ENCODE measurements at places on chromosomes 11 and 22.

GRCh38 chr22:42966497-42966896 is 48.5 kb downstream of the PACSIN2 start:
- no peak for DNase-seq

DNA sequence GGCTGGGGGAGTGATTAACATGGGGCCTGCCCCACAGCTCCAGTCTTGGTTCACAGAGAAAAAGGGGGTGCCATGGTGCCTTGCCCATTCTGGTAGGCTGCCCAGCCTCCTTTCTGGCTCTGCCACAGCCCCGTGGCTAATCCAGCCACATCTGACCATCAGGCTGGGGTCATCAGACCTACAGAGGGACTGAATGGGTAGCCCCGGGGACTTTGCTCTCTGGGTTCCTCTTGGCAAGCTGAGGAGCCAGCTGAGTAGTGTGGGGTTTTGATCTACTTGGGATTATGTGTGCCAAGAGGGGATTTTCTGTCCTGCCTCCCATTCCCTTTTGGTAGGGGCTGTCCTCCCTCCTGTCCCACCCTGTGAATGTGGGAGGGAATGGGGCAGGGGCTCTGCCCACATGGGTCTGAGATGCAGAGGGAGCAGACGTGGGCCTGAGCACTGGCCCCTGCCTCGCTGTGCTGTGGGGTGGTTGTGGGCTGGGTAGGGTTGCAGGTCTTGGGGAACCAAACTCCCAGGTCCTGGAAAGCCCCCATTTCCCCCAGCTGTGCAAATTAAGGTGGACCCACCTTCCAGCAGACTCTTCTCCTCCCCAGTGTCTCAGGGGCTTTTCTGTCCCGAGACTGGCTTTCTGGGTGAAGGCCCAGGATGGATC is 32.0 kb downstream of the CD82 start:
- DNase-seq, result no peak

DNA sequence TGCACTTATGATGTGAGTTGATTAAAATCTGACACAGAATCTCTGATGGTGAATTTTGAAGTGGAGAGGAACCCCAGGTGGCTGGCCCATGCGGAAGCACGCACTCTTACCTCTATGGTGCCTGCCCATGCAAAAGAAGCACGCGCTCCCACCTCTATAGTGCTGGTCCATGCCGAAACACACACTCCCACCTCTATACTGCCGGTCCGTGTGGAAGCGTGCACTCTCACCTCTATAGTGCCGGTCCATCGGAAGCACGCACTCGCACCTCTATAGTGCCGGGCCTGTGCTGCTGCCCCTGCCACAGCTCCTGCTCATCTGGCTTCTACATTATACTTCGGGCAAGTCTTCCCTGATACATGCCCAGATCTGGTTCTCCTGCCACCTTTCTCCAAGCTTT is 36.8 kb upstream of the SLC25A1 start:
- DNase-seq, result no peak

- DNase-seq, result no peak
These were observed 28.7 kb downstream of the CYTH4 start for GRCh38 chr22:37310815-37311595.

DNA sequence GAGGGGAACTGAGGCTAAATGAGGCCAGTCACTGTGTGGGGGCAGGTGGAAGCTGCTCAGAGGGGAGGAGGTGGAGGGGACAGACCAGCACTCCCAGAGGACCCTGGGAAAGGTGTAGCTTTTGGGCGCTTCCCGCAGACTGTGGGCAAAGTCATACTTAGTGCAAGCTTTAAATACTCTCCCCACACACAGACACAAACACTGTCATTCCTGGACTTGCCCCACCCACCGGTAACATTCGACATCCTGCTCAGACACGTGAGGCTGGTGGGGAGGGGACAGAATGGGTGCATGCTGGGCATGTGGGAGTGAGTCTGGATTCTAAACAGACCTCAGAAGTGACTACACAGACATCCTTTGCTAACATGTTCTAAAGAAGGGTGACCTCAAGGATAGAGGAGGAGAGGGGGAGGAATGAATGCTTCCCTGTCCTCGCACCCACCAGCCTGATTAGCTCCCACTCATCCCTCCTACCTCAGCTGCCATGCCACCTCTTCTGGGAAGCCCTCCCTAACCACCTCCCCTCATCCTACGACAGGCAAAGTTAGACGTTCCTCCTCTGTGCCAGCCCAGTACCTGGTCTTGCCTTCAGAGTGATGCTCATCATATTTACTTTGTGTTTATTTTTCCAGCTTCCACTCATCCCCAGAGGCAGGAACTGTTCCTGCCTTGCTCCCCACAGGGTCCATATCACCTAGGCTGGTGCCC is 22.2 kb downstream of the TSKU start:
- DNase-seq, result no peak

GRCh38 chr11:46122945-46123715 is 1.9 kb upstream of the PHF21A start:
- no peak for DNase-seq

DNA sequence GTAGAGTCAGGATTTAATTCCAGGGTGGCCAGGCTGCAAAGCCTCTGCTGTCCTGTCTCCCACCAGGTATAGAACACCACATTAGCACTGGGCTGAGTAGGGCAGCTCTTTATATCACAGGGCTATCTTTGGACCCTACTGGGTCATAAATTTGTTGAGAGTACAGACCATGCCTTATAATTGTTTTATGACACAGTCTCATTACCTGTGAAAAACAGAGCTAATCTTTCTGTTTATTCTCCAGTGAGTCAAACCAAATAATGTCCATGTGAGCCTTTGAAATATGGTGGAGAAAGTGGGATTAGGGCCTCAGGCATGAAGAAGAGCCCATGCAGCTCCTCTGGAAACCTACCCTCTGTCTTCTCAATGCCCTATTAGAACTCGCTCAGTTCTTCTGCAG is 49.6 kb upstream of the KIRREL3 start:
- DNase-seq, result no peak

DNA sequence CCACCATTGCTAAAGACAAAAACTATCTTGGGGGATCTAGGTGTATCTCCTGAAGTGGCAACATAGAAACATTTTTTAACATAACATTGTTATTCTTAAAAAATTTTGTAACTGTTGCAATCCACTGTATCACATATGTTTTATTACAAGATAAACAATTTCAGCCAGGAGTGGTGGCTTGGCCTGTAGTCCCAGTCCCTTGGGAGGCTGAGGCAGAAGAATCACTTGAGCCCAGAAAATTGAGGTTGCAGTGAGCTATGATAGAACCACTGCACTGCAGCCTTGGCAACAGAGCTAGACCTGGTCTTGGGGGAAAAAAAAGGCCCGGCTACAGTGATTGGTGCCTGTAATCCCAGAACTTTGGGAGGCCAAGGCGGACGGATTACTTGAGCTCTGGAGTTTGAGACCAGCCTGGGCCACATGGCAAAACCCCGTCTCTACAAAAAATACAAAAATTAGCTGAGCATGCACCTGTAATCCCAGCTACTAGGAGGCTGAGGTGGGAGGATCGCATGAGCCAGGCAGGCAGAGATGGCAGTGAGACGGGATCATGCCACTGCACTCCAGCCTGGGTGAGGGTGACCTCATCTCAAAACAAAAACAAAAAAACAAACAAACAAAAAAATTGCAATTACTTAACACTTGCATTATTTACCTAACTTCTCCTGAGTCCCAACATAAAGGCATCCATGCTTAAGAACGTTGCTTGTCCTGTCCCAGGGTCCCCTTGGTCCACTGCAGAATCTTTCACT is 1.5 kb upstream of the DEPDC5 start:
- no peak for DNase-seq

GRCh38 chr11:121330614-121331435 is 38.3 kb downstream of the SC5D start:
- no peak for DNase-seq

GRCh38 chr11:130223291-130223971 is 63.8 kb downstream of the ST14 start:
- DNase-seq, result no peak

- no peak for DNase-seq
These were observed 8.2 kb downstream of the CBX7 start for GRCh38 chr22:39144101-39144767.

GRCh38 chr22:29907753-29908515 is 25.0 kb downstream of the MTMR3 start:
- no peak for DNase-seq

DNA sequence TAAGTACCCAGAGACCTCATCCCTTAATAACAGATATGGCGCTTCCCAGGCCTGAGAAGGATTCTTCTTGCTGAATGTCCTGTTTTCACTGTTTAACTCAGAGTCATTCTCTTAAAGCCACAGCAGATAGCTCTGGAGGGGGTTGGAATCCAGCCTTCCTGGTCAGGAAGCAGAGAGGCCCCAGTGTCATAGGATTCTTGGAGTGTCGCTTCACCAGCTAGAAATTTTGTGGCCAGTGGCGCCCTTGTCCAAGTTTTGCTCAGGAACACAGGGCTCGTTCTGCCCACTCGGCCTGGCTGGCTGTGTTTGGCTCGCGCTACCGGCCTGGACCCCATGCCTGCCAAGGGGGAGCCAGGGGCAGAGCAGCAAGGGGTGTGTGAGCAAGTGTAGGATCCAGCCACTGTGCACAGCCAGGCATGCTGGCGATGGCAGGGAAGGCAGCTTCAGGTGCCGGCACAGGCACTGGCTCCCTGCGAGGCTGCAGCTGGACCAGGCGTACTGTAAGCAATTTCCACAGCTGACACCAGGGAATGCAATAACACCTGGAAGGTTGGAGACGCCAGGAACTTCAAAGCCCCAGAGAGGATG is 214.8 kb upstream of the SESN3 start:
- peak; percentile 19 for DNase-seq

DNA sequence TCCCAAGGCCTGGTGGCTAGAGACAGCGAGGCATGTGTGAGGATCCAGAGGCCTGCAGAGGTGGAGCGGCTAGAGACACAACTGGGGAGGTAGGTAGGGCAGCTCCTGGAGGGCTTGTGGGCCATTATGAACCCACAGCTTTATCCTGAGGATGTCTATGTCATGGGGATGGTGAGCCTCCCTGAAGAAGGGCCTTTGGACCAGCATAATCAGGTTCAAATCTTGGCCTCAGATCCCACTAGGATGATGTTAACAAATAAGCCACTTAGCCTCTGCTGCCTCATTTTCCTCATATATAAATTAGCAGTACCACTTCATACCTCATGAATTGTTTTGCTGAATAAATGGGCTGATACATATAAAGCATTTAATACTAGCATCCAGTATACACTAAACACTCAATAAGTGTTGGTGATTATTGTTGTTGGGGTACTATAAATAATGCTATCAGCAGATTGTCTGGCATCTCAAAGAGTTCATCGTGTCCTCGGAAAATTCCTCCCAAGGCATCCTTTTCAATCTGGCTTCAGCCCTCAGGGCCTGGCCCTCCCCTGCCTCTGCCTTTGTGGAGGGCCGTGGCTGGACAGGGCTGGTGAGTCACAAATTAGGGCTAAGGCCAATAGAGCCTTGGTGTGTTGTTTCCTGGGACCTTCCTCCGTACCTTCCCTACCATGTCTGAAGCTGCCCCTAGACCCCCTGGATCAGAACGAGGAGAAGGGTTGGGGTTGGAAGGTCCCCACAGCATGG is 30.9 kb upstream of the LRRC32 start:
- DNase-seq, result no peak

- no peak for DNase-seq
These were observed 13.5 kb downstream of the FSHB start for GRCh38 chr11:30244265-30244664.

DNA sequence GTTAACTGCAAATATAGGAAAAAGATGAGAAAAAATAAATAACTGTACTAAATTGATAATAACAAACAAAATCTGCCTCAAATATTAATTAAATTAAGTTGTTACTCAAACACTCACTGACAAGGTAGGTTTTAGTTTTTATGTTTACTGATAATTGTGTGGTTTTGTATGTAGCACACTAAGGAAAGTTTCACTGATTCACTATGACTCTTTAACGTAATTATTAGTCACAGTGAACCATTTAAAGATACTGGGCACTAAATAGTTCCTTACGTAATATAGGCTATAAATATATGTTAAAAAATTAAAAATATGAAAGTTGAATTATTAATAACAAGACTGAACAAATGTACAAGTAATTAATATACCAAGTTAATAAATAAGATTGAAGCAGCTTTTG is 2330.0 kb upstream of the RAG2 start:
- no peak for DNase-seq

GRCh38 chr11:87179621-87180020 is 141.9 kb downstream of the TMEM135 start:
- DNase-seq, result no peak

DNA sequence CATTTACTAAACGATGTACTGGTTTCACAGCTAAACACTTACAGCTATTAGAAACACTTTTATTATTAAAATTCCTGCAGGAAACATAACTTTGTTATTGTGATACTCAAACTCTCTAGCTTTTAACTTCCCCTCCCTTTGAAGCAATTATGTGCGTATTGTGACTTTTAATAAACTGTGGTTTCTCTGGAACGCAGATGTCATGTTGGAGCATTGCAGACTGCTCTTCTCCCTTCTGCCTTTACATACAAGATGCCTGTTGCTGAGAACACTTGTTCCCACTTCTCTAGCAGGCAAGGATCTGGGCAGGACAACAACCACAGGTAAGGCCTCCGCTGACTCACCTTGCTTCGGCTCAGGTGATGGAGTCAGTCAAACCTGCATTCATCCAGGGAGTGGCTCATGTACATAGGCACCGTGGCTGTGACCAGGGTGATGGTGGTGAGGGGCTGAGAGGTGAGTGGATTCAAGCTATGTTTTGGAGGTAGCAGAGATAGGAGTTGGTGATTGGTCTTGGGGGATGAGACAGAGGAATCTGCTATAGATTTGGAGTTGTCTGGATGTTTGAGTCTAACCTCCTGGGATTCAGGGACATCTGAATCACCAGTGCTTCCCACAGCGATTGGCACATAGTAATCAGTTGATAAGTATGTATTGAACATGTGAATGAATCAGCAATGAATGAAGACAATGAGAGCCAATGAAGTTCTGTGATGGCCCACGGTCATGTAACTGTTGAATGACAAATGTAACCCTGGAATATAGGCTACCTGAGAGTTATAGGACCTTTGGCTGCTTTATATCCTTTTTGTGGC is 106.0 kb downstream of the ADAMTS15 start:
- no peak for DNase-seq

DNA sequence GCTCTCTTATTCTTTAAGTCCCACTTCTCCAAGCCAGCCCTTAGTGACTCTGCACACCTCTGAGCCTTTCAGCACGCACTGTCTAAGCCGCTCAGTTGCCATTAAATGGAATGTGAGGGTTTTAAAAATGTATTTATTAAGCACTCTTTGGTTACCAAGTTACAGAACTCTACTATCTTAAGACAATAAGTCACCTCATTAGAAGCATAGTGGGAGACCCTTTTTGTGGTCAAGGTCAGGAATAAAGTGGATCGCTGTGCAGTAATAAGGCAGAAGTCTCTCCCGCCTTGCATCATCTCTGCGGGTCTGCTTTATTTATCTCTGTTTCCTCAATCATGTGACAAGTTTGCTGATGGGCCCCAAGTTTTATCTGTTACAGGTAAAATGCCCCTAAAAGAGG is 11.9 kb downstream of the SLC25A18 start:
- DNase-seq, result no peak

DNA sequence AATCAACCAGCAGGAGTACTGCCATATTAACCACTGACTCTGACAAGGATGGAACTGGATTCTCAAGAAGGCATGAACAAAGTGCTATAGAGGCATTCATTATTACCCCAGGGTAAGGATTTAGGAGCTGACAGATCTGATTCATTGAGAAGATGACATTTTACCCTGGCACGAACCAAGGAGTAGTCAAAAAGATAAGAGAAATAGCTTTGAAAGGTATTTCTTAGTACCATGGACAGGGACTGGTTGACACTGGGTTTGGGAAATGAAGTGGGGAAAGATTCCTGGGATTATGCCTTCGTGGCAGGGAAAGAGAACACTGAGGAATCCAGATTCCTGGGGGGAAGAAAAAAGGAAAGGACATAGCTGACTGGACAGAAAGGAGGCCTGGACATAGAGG is 5.1 kb upstream of the SAAL1 start:
- DNase-seq, result no peak
